ENCODE measurements at places on chromosomes 3 and 15. TPM values are rescaled to one million over a fixed set of nuclear protein-coding genes. Genes with fewer than 3 reads are reported as not detected.

DNA sequence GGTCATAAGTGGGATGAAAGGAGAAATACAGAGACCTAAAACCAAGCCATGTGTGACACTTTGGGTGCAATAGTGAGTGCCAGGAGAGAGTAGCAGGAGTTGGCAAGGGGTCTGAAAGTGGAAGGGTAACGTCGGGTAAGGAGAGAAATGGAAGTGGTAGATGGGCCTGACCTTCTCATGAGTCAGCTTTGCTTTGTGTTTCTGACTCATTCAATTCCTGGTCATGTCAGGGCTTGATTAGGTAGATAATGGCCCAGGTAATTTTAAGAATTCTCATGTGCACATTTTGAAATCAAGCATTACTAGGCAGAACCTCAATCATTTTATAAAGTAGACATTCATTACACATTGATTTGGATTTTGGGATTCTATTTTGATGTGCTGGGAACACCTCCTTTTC lies 262.5 kb downstream of the SOX2 start:
- peaks cover 14% of the 10 kb centered on the region for H3K4me1 ChIP-seq
- H3K27ac ChIP-seq: no peak overlapping the region

GRCh38 chr15:66808181-66808824 lies 106.3 kb downstream of the SMAD6 start:
- no peak for DNase-seq
- peaks cover 4% of the 10 kb centered on the region for H3K27me3 ChIP-seq
- no peaks in the 10 kb centered on the region for H3K4me1 ChIP-seq
- H3K36me3 ChIP-seq: no peaks in the 10 kb centered on the region
- H3K4me3 ChIP-seq: no peak overlapping the region

- peak overlapping the region; percentile 37 for H3K4me3 ChIP-seq
- peaks cover 71% of the 10 kb centered on the region for H3K4me1 ChIP-seq
- H3K27me3 ChIP-seq: peaks cover 11% of the 10 kb centered on the region
- H3K27ac ChIP-seq: peak overlapping the region; percentile 99
Observed at GRCh38 chr3:172513488-172513887, 9.7 kb downstream of the TNFSF10 start.

DNA sequence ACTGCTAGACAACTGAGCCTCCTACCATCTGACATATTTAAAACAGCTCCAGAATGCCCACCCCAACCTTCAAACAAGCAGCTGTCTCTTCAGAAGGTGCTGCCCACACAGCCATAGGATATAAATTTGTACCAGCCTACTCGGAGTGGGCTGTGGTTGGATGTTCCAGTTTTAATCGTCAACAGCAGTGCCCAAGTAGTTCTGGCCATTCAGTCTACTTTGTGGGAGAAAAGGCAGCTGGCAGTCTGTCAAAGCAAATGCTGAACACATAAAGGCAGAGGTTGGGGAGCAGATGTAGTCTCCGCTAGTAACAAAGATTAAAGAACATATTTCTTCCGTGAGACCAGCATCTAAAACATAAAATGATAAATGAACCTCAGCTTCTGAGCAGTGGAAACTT lies 15.9 kb upstream of the ERC2 start:
- no peaks in the 10 kb centered on the region for H3K36me3 ChIP-seq
- DNase-seq: no peak
- H3K27me3 ChIP-seq: no peaks in the 10 kb centered on the region
- H3K4me1 ChIP-seq: no peaks in the 10 kb centered on the region

DNA sequence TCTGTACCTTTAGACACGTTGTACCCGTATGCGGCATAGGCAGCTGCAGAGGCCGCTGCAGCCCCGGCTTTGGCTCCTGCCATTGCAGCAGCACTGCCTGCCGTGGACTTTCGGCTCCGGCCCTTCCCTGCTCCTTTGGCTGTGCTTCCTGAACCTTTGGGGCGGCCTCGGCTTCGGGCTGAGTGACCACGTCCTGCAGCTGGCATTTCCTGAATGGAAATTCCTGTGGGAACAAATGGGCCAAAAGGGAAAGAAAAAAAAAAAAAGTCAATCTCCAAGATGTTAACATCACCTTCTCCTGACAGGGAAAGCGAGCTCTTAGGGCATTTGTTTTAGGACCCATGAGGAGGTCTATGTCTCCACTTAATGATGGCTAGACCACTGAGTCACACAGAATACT lies 29.6 kb downstream of the CHAC1 start:
- H3K4me1 ChIP-seq: peaks cover 25% of the 10 kb centered on the region
- peak overlapping the region; percentile 99 for H3K27ac ChIP-seq
- H3K4me3 ChIP-seq: peak overlapping the region; percentile 29
- DNase-seq: peak; percentile 72

GRCh38 chr3:56878074-56878473 lies 76.3 kb upstream of the ARHGEF3 start:
- no peak for DNase-seq
- no peaks in the 10 kb centered on the region for H3K36me3 ChIP-seq
- H3K4me1 ChIP-seq: peaks cover 7% of the 10 kb centered on the region

DNA sequence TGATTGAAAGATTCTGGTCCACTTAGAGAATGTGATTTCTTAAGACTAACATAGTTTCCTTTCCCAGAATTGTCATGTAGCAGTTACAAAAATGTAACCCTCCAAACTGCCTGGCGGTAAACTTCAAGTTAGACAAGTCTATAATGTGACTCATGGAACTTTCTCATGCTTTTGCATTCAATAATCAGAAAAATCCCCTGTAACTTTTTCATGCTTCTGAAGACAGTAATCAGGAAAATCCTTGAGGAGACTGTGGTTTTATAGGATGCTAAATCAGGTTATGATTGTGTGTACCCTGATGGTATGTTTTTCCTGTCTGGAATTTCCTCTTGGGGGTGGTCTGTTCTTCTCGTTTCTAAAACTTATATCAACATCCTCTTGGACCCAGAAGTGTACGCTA lies 74.0 kb upstream of the RARB start:
- no peak for DNase-seq
- H3K4me1 ChIP-seq: peaks cover 11% of the 10 kb centered on the region
- no peak overlapping the region for H3K4me3 ChIP-seq
- H3K27me3 ChIP-seq: no peaks in the 10 kb centered on the region
- H3K36me3 ChIP-seq: no peaks in the 10 kb centered on the region

DNA sequence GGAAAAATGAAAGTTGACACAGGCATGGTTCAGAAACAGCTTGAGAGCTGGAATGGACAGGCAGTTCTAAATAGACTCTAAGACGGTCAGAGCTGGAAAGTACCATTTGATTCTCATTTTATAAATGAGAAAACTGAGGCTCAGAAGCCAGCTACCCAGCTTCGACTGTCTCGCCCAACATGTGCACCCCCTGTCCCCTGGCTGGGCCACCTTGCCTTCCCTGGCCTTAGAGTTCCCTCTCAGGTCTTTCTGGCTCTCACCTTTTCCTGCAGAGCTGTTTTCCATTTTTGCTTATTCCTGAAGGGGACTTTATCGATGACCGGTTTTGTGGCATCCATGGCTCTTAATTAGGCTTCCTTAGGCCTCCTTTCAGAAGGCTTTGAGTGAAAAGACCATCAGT lies 17.3 kb upstream of the DOCK3 start:
- no peak overlapping the region for H3K4me3 ChIP-seq
- no peak for DNase-seq
- peaks cover 10% of the 10 kb centered on the region for H3K27me3 ChIP-seq
- H3K4me1 ChIP-seq: no peaks in the 10 kb centered on the region

DNA sequence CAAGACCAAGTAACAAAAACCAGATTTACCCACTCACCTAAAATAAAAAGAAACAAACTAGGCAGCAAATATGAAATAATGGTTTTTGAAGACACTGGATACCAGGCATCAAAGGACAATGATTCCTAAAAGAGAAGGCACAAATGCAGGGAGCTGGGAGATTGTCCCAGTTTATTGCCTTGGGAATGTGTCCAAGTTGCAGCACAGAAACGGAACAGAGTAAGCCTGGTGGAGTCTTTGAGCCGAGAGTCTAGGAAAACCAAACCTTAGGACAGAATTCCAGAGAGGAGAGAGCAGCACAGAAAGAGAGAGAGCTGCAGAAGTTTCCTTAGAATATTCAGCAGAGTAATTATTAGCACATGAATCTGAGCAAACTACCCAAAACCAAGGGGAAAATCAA lies 7.8 kb upstream of the ARF4 start:
- H3K4me3 ChIP-seq: no peak overlapping the region
- no peak for DNase-seq
- H3K36me3 ChIP-seq: peaks cover 26% of the 10 kb centered on the region
- no peaks in the 10 kb centered on the region for H3K27me3 ChIP-seq

DNA sequence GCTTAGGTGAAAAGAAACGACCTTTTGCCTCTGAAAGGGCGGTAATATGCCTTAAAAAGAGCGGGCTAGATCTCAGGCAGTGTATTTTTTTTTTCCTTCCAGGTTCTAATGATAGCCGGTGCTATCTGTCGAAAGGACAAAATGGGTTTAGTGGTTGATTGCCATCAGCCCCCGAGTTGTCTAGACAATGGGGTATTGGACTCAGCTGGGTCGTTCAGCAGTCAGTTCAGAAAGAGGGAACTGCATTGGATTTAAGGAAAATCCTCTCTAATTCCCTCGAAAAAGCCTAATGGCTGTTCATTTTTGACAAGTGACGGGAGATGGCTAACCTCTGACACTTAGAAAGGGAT lies 728 bp downstream of the EIF2B5 start:
- peaks cover 17% of the 10 kb centered on the region for H3K4me1 ChIP-seq
- peak overlapping the region; percentile 91 for H3K27ac ChIP-seq
- peak overlapping the region; percentile 96 for H3K4me3 ChIP-seq

- H3K4me3 ChIP-seq: no peak overlapping the region
- no peak for DNase-seq
- H3K27me3 ChIP-seq: no peaks in the 10 kb centered on the region
- no peaks in the 10 kb centered on the region for H3K36me3 ChIP-seq
- peaks cover 2% of the 10 kb centered on the region for H3K4me1 ChIP-seq
Observed at GRCh38 chr3:150394606-150395005, 13.5 kb upstream of the TSC22D2 start.

GRCh38 chr15:98805434-98806274 lies 157.3 kb downstream of the IGF1R start:
- H3K36me3 ChIP-seq: peaks cover 4% of the 10 kb centered on the region
- peaks cover 46% of the 10 kb centered on the region for H3K4me1 ChIP-seq
- H3K4me3 ChIP-seq: no peak overlapping the region
- no peak for DNase-seq
- peaks cover 6% of the 10 kb centered on the region for H3K27me3 ChIP-seq

DNA sequence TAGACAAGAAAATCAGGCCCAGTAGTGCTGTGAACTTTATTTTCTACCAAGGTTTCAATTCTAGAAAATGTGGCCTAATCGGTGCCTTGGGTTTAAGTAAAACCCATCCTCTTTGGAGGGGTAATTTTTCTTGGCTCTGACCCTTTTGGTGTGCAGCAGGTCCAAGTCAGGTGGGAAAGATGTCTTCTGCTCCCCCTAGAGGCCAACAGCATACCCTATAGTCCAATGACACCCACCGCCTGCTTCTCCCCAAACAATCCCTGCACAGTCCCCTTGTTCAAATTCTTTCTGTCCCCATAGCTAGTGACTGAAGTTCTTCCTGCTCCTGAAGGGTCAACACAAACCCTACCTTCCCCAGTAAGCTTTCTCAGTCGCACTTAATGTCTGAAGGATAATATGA lies 261.8 kb upstream of the GOLGA6L4 start:
- no peak overlapping the region for H3K4me3 ChIP-seq
- peaks cover 10% of the 10 kb centered on the region for H3K27me3 ChIP-seq
- peaks cover 25% of the 10 kb centered on the region for H3K36me3 ChIP-seq
- no peak for DNase-seq
- H3K4me1 ChIP-seq: no peaks in the 10 kb centered on the region

DNA sequence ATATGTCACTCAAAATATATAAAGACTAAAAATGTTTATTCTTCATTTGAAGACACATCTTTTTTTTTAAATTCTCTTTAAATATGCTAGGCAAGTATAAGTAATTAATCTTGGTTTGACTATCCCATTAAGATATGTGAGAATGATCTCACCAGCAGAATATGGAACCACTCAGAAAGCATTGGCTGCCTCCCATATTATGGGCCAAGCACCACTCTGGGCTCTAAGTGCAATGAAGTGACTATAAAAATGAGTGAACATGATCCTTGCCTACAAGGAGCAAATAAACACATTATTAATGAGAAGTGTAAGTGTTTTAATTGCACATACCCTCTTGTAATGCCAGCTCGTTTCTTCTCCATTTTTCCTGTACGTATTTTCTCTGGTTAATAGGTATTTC lies 328.5 kb downstream of the NAALADL2 start:
- no peak overlapping the region for H3K27ac ChIP-seq
- H3K4me3 ChIP-seq: no peak overlapping the region
- H3K4me1 ChIP-seq: no peaks in the 10 kb centered on the region
- no peak for DNase-seq
- H3K27me3 ChIP-seq: peaks cover 2% of the 10 kb centered on the region

DNA sequence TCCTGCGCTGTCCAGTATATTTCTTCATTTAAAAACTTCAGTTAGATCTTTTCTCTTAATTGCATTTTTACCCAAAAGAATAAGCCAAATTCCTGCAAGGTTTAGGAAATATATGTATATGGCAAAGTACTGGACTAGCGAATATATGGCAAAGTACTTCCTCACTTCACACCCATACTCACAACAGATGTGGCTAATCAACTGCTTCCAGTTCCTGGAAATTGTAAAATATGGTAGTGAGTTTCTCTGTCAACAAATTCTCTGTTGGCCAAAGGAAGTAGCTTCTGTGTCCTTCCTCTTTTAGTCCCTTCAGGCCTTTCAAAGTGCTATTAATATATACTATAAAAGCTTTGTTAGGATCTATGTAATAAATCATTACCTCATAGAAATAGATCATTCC lies 22.0 kb downstream of the GPR15 start:
- peaks cover 14% of the 10 kb centered on the region for H3K4me1 ChIP-seq
- no peak overlapping the region for H3K4me3 ChIP-seq
- no peak for DNase-seq
- no peak overlapping the region for H3K27ac ChIP-seq
- peaks cover 5% of the 10 kb centered on the region for H3K27me3 ChIP-seq
- H3K36me3 ChIP-seq: no peaks in the 10 kb centered on the region

DNA sequence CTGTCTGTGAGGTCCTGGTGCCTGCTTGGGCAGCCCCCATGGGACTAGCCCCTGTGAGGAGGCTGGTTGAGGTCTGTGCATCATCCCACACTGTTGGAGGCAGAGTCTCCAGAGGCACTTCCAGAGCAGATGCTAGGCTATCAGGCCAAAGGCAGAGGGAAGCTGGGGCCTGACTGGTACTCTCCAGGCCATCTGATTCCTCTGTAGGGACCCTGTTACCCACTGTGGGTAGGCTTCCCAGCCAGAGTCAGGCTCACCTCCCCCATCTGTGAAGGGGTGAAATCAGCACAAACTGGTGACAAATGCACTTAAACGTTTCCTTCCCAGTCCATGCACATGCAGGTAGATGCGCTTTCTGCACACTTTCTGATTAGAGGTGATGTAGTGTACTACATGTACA lies 212.6 kb upstream of the TOPAZ1 start:
- H3K27me3 ChIP-seq: peaks cover 2% of the 10 kb centered on the region
- DNase-seq: no peak
- H3K4me1 ChIP-seq: no peaks in the 10 kb centered on the region
- no peak overlapping the region for H3K4me3 ChIP-seq
- H3K27ac ChIP-seq: no peak overlapping the region

GRCh38 chr3:166422556-166422955 lies 585.3 kb upstream of the BCHE start:
- no peak for DNase-seq
- H3K4me1 ChIP-seq: no peaks in the 10 kb centered on the region
- H3K4me3 ChIP-seq: no peak overlapping the region
- no peaks in the 10 kb centered on the region for H3K36me3 ChIP-seq
- no peak overlapping the region for H3K27ac ChIP-seq

GRCh38 chr3:192444791-192445106 lies 282.6 kb downstream of the FGF12 start:
- H3K4me3 ChIP-seq: no peak overlapping the region
- H3K27me3 ChIP-seq: no peaks in the 10 kb centered on the region
- peaks cover 14% of the 10 kb centered on the region for H3K4me1 ChIP-seq
- DNase-seq: no peak

The ZCWPW2 gene
- 0.80 TPM for total RNA-seq

The EAF2 gene
- 4.0 TPM for total RNA-seq

The UBAP1L gene
- total RNA-seq: 1.8 TPM

The TSC22D2 gene
- 38.8 TPM for total RNA-seq

The CHRNA7 gene
- total RNA-seq: 2.3 TPM

Measured in endothelial cell (in vitro differentiated cells).